Fibroblast of villous mesenchyme (primary cell): ENCODE measurements at places on chromosomes 16 and 17. TPM values are rescaled to one million over a fixed set of nuclear protein-coding genes. Genes with fewer than 3 reads are reported as not detected.
A peak's percentile ranks its signal among the peaks of the same experiment; 100 is the strongest.

DNA sequence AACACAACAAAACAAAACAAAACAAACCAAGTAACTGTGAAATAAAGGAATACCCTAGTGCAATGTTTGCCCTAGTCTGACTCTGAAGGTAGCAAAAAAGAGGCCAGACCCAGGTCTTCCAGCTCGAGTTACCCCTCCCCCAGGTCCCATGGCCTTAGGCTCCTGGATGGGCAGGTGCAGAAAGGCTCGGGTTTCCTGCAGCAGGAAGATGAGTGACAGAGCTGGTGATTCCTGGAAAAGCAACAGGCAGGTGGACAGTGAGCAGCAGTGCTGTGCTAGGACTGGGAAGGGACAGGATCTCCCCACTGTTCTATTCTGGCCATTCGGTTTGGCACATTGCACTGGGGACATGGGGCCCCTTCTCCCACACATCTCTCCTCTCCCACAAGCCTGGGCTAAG, 42.9 kb upstream of the MRTFB start:
- DNase-seq: no peak

KRTAP4-1 gene
- total RNA-seq: not detected in 2 replicates

GRCh38 chr17:67076290-67076689, 31.9 kb downstream of the CACNG1 start:
- no peak for DNase-seq

GUCY2D gene
- total RNA-seq: under 0.01 TPM in 1 of 2 replicates, not detected in the other

GCGR gene
- not detected in 2 replicates for total RNA-seq

PRKAR1A gene
- 210 and 260 TPM in 2 replicates for total RNA-seq

ATAD5 gene
- total RNA-seq: 3.9 and 4.3 TPM in 2 replicates

DNA sequence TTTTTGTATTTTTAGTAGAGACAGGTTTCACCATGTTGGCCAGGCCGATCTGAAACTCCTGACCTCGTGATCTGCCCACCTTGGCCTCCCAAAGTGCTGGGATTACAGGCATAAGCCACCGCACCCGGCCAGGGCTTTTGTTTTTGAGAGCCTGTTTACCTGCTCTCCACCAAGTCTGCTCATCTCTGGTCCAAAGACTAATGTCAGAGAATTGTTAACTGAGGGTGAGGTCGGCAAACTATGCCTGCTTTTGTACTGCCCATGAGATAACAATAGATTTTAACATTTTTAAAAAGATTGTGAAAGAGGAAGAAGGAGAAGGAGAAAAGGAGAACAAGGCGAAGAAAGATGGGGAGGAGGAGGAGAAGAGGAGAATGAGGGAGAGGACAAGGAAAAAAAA, 26.0 kb downstream of the TMEM238L start:
- no peak for DNase-seq

ANKS4B gene
- total RNA-seq: not detected in 2 replicates

- no peak for DNase-seq
These were observed at the start of gene CCDC92B for GRCh38 chr17:2749058-2749783. CCDC92B (minus strand) TSS chr17:2749652; CDS start chr17:2735145, 14,507 bp downstream.

DNA sequence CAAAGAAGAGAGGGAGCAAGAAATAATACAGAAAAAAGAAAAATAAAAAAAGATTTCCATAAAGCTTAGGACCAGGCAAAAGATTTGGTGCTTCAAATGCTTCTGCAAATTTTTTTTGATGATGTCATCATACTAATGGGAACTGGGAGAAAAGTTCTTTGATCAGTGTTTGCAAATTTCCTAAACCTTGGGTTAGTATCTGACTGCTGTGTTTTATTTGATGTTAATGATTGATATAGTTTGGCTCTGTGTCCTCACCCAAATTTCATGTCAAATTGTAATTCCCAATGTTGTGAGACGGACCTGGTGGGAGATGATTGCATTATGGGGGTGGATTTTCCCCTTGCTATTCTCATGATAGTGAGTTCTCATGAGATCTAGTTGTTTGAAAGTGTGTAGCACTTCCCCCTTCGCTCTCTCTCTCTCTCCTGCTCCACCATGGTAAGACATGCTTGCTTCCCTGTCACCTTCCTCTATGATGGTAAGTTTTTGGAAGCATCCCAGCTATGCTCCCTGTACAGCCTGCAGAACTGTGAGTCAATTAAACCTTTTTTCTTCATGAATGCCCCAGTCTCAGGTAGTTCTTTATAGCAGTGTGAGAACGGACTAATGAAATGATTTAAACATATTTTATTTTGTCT, 72.6 kb downstream of the TMEM100 start:
- DNase-seq: no peak

- DNase-seq: peak; percentile 87
These were observed 2.9 kb downstream of the SLC16A3 start for GRCh38 chr17:82231562-82232321.

DNA sequence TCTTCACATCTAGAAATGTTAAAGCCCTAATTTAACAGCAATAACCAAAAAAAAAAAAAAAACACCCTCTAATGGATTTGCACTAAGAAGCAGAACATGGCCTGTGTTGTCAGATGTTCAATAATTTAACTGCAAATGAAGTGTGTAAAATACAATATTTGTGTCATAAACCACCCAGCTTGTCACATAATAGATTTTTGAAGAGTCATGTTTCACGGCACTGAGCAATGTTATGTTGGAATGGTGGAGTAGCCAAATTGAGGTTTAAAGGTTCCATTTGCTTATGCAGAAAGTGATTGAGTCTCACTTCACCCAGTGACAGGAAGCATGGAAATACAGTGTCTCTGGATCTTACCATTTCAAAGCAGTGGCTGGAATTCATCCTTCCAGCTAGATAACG, 173.2 kb upstream of the XYLT1 start:
- DNase-seq: no peak

RASL10B gene
- total RNA-seq: 6.4 and 12.1 TPM in 2 replicates

GRCh38 chr17:65231662-65232335, 94.6 kb downstream of the RGS9 start:
- peak; percentile 75 for DNase-seq

DNA sequence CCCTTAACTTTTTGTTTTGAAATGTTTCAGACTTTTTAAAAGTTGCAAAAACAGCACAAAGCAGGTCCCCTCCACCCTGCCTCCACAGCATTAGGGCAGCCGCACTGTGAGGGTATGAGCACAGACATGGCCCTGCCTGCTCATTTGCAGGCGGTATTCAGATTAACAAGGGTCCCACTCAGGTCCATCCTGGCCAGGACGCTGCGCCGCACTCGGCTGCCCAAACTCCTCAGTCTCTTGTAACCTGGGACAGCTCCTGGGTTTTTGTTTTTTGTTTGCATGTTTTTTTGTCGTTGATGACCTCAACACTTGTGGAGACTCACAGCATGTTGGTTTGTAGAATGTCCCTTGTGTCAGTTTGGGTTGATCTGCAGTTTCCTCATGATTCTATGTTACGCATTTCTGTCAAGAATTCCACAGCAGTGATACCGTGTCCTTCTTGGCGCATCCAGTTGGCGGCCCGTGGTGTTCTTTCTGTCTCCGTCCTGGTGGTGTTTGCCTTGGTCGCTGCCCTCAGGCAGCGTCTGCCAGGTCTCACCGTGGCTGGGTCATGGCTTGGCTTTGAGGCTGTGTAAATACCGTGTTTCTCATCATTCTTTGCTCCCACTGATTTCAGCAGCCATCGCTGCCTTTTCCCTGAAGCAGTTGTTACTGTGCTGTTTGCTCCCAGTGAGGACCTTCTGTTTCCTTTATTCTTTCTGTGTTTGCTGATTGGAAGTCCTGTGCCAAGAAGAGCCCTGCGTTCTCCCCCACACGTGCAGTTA, 18.5 kb downstream of the CRAMP1 start:
- DNase-seq: no peak

PRSS21 gene
- 0.32 and 0.43 TPM in 2 replicates for total RNA-seq

CLEC18C gene
- under 0.01 and 0.43 TPM in 2 replicates for total RNA-seq

GRCh38 chr16:74736531-74737157, 36.0 kb upstream of the MLKL start:
- DNase-seq: no peak

ZPBP2 gene
- total RNA-seq: not detected in 2 replicates

GRCh38 chr16:56744996-56745640, 15.2 kb downstream of the NUP93 start:
- DNase-seq: no peak
